Spleen (tissue), 13 donors: ENCODE measurements at places on chromosomes 5 and 9.

DNA sequence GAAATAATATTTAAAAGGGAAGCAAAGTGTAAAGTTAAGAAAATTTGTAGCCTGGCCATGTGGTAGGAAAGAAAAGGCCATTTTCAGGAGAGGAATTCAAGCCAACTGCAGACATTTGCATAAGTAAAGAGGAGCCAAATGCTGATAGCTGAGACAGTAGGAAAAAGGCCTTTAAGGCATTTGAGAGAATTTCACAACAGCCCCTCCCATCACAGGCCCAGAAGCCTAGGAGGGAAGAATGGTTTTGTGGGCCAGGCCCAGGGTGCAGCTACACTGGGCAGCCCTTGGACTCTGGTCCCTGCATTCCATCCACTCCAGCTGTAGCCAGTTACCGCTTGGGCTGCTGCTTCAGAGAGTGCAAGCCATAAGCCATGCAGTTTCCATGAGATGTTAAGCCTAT is 1556.8 kb downstream of the EFNA5 start:
- no peak for DNase-seq

GRCh38 chr5:72314571-72315172 is 5.4 kb downstream of the MRPS27 start:
- no peak for DNase-seq

DNA sequence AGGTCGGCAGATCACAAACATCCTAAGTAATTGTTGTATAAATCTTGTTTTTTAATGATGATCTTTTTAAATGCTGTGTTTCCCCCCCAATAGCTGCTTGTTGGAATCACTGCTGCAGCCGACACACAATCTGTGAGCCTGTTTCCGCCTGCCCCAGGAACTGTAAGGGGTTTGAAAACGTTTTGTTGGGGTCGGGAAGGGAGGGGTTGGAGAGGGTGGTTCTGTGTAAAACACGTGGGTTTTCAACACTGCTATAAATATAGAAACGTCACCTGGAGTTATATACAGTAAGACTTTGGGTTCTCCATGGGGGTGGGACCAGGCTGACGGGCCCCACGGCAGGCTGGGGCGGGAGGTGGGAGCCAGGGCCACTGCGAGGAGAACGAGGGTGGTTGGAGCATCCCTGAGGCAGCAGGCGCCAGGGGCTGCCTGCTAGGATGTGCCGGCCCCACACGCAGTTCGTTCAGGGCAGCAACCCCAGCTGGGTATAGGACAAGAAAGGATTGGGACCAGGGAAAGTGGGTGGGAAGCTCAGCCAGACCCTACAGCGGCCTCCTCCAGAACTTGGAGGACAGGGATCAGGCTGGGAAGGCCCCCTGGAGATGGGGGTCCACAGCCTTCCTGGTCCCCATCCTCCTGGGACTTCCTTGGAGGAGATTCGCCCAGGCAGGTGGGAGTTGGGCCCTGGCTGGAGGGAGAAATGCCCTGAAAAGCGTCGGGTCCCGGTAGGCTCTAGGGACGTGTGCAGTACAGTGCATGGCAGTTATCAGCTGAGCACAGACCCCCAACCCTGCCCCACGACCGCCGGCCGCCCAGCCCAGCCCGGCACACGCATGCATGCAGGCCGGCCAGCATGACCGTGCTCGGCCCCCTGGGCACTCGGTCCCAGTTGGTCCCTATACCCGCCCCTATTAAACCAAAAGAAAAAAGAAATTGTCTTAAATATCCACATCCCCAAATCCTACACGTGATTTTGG is 9.7 kb downstream of the RNF44 start:
- DNase-seq: peak; percentile 75

DNA sequence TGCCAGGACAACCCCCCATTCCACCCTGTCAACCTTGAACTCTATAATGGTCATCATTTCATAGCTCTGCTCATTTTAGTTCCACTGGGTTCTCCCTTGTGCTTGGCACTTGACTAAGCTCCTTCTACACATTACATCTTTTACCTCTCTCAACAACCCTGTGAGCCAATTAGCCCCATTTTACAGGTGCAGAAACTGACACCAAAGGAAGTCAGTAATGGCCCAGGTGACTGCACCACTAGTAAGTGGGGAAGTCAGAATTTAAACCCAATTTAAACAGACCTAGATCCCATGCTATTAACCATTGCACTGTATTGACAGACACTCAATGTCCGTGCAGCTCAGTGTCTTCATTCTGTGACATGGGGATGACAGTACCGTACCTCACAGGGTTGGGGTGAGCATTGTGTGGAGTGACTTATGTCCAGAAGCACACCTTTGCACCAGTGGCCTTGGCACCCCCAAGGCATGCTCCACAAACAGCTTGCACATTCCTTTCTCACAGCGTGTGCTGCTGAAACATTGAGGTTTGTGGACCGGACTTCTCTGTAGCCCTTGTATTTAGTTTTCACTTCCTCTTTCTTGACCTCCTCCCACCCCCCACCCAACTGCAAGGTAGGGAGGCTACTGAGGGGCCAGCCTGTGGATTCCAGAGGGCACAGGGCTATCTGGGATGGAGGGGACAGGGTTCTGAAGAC is 23.1 kb downstream of the IRF1 start:
- DNase-seq: peak; percentile 74

- DNase-seq: no peak
Measured at GRCh38 chr5:34523387-34523726, 132.8 kb upstream of the RAI14 start.

DNA sequence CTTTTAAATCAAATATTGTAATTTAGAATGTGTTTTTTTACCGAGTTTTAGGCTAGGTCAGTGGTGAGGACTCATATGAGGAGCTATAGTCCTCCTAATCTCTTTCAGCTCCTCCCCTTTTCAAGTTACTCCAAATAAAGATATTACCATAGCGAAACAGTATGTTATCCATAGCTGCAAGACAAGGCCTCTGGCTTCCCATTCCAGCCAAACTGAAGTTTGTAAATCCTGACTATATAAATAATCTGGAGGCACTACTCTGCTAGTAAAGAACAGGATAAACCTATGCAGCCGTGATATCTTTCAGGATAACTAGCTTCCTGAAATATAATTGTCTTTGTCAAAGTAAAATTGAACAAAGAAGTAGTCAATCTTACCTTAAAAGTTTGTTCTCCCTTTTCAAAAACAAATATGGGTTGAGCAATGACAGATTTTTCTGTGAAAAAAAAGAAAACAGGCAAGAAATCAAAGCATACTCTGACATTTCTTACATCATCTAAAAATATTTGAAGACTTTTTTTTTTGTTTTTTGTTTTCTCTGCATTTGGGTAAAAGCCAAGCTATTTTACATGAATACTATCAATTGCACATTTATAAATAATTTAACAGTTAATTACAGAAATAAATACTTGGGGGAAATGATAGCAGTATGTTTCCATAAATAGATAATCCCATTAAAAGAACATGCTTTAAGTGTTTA is 29.3 kb upstream of the NADK2 start:
- no peak for DNase-seq

DNA sequence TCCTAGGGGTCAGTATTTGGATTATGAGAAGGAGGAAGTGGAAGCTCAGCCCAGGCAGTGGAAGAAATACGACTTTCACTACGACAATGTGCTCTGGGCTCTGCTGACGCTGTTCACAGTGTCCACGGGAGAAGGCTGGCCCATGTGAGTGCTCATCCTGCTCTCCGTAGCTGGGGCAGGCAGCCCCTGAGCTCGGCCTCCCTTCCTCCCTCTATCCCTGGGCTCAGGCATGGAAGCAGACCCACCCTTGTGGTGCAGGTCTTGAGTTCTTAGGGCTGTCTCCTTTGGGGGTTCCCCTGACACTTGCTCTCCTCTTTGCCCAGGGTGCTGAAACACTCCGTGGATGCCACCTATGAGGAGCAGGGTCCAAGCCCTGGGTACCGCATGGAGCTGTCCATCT is 180.1 kb downstream of the CACNA1B start:
- no peak for DNase-seq

GRCh38 chr5:1543398-1544293 is 19.9 kb upstream of the LPCAT1 start:
- peak; percentile 61 for DNase-seq

GRCh38 chr5:143222287-143223231 is 180.9 kb downstream of the NR3C1 start:
- DNase-seq: no peak

GRCh38 chr5:75961818-75962217 is 121.4 kb upstream of the SV2C start:
- no peak for DNase-seq

GRCh38 chr5:131297886-131298285 is 34.0 kb downstream of the CDC42SE2 start:
- DNase-seq: no peak

DNA sequence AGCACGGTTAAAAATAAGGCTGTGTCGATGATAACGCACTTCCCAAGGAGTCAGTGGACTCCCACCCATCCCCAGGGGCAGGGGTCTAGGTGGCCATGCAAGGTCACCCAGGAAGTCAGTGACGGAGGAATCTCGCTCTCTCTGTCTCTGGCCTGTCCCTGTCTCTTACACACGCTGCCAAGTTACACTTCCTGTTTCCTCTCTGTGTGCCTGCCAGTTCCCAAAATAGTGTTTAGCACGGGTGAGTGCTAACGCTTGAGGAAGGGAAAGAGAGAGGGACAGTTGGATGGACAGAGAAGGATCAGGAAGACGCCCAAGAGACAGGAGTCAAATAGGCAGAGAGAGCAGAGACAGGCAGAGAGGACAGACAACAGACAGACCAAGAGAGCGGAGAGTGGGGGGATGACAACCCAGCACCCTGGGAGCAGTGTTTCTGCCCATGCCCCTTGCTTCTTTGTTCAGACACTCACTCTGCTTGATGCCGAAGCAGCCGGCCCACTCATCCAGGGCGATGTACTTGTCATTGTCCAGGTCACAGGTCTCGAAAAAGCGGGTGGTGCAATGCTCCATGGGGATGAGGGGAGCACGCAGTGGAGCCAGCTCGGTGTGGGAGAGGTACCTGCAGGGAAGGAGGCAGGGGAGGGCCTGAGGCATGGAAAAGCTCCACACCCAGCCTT is 23.0 kb downstream of the SPARC start:
- no peak for DNase-seq

DNA sequence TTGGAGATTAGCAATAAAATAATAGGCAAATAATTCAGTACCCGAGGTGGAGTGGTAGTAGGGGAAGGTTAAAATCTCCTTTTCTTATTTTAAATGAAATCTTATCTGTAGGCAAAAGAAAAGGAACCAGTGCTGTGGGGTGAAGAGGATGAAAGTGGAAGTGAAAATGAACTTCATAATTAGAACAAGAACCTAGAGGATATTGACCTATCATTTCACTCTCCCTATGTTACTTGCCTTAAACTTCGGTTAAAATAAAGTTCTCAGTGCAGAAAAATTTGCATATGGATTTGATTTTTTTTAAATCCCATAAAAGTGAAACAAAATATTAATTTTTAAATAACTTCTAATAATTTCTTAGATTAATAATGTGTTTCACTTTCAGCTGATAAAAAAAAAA is 1094.9 kb upstream of the C9orf72 start:
- DNase-seq: no peak

DNA sequence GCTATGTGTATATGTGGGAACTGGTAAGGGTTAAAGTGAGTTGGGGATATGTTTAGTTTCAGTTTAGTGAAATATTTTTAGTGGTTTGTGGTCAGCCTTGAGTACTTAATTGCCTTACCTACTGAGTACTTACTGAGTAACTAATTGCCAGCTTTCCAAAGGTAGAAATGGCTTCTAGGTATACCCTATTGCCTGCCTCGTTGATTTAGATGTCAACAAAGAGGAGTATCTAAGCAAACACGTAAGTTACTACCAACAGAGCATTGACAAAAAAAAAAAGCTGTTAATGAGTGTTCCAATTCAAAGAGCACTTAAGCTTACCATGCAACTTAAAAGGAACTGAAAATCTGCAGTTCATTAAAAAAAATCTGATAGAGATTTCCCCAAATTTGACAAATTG is 8.8 kb downstream of the ATP10B start:
- no peak for DNase-seq

DNA sequence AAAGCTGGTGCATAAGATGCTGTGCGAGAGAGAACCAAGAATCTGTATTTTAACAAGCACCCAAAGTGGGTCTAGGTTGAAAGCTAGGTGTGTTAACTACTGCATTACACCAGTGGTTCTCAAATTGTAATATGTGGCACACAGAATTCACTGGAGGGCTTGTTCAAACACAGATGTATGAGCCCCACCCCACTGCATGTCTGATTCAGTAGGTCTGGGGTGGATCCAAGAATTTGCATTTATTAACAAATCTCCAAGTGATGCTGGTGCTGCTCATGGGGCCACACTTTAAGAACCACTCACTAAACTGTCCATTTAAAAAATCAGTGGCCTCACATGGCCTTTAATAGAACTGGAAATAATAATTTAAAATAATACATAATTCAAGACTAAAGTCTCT is 40.4 kb downstream of the LPAR1 start:
- no peak for DNase-seq

GRCh38 chr9:96065482-96066251 is 190.2 kb downstream of the ERCC6L2 start:
- DNase-seq: no peak

DNA sequence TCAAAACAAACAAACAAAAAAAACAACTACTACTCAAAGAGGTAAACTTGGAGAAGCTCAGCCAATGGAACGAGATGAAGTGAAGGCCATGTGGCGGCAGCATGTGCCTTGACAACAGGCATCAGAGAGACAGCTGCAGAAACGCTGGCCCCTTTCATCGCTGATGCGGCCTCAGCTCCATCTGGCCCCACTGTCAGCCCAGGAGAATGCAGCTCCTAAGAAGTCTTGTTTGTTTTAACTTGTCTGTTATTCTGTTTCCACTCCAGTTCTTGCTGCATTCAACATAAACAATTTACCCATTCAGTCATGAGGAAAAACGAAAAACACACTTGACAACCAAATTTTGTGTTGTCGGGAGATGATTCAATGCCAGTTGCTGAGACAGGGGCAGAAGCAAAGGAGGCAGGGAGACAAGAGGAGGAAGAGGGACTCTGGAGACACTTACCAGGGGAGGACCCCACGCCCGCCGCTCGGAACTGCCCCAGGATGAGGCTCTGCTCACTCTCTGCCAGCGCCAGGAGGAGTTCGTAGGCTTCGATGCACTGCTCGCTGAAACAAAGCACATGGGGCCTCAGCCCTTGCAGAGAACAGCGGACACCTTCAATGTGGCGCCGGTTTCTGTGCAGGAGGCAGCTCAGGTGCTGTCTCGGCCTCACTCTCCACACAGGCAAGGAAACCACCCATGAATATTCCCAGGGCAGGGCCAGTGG is 91.2 kb downstream of the DCP2 start:
- DNase-seq: no peak

DNA sequence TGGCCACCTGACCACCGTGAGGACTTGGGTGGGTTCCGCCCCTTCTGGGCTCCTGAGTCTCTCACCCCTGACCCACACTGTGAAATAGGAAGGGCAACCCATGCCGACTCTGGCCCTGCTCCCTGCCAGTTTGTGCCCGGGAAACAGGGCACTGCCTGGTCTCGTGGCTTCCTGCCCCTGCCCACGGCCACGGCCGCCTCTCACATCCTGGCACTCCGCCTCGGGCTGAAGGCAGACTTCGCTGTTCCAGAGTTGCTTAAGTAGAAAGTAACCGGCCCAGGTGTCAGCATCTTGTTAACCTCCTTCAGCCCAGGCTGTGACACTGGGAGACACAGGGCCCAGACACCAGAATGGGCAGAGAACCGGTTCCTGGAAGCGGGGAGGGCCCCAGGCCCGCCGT is 68.7 kb upstream of the RNU6ATAC start:
- no peak for DNase-seq
